EH (cell line): ENCODE measurements at places on chromosomes 2 and 18.

DNA sequence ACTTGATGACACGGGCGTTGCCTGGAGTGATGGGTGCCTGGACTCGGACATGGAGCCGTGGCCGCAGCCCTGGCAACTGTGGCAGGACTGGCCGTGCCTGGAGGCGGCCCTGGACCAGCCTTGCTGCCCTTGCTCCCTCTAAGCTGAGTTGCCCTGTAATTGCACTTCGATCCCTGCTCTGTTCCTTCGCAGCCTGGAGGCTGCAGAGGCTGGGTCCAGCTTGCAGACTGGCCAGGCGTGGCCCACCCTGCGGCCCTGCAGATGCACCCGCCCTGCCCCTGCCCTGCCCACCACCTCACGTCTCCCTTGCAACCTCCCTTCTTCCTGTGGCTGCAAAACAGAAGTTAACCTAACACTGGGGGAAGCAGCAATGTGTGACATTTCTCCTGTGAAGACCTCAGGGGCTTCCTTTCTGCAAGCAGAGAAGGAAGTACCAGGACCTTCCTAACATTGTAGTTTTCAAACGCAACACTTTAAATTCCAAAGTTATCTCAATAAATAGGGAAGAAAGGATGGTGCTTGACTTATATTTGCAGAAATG is 174.6 kb upstream of the TPO start:
- no peak for DNase-seq

GRCh38 chr18:9103376-9103873 is 926 bp downstream of the NDUFV2 start:
- peak; percentile 54 for DNase-seq

DNA sequence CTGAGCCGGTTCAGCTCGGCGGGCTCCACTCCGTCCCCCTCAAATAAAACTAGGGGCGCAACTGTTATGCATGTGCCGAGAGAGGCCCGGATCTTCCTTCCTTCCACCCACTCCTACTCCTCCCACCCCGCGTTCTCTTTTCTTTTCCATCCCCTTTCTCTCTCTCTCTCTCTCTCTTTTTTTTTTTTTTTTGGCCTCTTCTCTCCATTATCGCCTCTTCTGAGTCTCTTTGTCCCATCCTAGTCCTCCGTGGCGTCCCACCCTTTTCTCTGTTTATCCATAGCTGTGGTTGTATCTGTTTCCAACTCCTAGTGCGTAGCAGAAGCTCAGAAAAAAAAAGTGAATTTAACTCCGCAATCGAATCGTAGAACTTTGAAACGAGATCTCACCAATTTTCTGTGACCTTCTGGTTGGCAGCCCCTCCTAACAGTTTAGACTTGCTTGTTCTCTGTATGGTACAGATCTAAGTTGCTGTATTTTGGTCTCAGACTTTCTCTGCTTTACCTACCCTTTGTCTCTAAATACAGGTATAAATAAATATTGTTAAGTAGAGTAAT is 3.6 kb downstream of the RAX start:
- no peak for DNase-seq

DNA sequence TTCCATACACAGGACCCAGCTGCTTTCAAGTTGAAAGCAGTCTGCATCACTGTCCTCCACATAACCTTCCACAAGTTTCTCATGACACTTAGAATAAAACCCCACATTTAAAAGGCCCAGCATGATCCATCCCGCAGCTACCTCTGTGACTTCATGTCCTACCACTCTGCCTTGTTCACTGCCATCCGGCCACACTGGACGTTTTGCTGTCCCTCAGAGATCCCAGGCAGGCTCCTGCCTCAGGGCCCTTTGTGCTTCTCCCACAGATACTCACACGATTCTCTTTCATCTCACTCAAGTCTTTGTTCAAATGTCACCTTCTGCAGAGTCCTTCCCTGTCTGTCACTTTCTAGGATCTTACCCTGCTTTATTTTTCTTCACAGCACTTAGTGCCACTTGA is 232.9 kb upstream of the BOD1L2 start:
- DNase-seq: no peak

- DNase-seq: peak; percentile 65
Observed at GRCh38 chr2:135245071-135245470, 193.0 kb downstream of the RAB3GAP1 start.

DNA sequence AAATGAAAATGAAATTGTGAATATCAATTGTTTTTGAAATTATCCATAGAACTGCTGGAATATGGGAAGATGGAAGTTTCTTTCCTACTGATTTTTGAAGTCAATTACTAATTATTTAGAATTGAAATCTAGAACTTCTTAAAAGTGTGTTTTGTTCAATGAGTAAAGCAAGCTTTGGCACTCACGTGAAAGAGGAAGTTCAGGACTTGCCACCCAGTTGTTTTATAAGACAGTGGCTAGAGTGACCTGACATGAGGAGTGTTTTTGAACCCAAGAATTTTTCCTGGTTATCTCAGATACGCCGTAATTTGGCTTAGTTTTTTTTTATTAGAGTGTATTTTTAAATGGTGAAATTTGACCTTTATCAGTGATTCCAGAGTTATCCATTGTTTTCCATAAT is 3.5 kb downstream of the MXD1 start:
- DNase-seq: no peak

DNA sequence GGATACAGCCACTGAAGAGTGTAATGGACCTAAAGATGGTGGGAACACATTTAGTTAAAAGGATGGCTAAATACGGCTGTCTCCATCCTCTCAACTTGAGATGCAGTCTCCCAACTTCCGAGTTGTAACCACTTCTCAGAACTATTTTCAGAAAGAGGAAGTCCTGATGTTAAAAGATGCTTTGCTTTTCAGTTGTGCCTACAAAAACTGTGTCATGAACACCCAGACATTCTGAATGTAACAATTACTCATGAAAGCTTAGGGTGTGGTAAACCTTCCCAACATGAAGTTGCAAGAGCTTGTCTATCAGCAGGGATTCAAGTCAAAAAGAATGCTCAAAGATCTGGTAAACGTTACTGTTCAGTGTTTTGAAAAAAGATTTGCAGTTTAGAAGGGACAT is 147.9 kb downstream of the DOCK10 start:
- DNase-seq: no peak
